ENCODE measurements at places on chromosomes 6 and 20.

DNA sequence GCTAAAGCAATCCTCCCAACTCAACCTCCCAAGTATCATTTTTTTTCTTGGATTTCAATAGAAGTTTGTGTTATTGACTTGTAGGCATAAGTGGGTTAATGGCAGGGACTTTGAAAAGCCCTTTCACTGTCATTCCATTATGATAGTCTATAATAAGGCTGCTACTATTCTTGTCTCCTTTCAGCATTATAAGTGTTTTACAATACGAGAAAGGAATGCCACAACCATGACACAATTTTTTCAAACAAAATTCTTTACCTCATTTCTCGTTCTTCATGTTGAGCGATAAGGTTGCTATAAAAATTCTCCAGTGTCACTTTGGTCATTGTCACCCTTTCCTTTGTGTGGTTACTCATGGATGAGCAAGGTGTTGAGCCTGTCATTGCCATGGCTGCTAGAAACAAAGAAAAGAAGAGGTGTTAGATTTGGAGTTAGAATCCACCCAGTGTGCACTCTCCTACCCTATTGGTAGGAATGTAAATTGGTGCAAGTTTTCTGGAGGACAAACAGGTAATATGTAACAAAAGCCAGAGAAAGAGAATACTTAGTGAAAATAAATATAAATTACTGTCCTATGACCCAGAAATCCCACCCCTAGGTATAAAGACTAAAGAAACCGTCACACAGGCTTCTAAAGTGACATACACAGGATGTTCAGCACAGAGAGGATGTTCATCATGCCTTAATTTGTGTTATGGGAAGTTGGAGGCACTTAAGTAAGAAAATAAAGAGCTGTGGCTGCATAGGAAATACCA lies 7.3 kb downstream of the STK38 start:
- no peak for DNase-seq

- peak; percentile 96 for DNase-seq
Observed at GRCh38 chr6:4446982-4447381, 311.6 kb upstream of the ECI2 start.

GRCh38 chr6:38997128-38997761 lies 51.3 kb upstream of the GLP1R start:
- peak; percentile 31 for DNase-seq

- DNase-seq, result peak; percentile 10
Observed at GRCh38 chr6:162963861-162964260, 236.1 kb downstream of the PACRG start.

DNA sequence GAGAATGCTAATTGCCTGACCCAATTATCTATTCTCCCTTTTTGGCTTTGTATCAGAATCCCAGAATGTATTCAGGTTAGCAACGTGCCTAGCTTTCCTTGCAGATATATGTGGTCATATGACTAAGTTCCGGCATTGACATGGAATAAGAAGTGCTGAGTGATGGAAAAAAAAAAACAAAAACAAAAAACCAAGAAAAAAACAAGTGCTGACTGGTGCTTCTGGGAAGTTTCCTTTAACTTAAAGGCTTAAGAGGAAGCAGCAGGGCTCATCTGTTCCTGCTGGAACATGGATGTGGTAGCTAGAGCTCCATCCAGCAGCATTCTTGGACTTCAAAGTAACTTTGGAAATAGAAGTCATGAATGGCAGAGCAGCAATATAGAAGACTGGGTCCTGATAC lies 10.4 kb upstream of the RPF2 start:
- DNase-seq, result peak; percentile 22

GRCh38 chr6:4788953-4789584 lies 12.9 kb downstream of the CDYL start:
- DNase-seq, result no peak

DNA sequence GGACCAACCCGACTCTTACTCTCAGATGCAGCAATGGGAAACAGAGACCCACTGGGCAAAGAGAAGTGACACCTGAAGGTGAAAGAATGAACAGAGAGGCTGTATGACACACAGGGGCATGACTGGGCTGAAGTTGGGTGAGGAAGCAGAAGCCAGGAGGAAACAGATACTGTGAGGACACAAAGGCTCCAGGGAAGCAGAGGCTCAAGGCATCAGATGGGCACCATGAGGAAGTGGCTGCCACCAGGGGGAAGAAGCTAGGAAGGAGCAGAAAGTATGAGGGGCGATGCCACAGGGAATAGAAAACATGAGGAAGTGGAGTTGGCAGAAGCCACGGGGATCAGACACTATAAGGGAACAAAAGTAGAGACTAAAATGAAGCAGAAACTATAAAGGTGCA lies 30.9 kb upstream of the OCSTAMP start:
- no peak for DNase-seq

DNA sequence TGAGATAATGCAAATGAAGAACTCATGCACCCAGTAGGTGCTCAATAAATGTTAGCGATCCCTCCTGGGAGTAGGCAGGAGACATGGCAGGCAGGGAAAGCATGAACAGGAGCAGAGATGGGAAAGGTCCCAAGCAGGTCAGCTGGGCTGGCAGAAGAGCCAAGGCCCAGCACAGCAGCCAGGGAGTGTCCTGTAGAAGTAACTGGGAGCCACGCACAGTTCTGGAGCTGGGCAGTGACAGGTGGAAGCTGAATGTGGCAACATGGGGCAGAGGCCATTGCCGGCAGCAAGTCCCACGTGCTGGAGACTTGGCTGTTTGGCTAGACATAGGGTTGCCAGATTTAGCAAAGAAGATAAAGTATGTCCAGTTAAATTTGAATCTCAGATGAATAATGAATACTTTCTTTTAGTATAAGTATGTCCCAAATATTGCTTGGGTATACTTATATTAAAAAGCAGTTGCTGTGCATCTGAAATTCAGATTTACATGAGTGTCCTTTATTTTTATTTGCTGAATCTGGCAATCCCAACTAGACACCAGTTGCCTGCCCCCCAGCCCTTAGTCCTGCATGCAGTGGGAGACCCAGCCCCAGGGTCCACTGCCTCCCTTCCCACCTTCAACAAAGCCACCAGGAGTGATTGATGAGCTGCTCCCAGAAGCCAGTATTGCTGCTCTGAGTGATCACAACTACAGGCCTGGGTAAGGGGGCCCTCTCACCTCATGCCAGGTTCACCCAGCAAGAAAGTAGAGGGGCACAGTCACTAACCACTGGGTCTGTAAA lies 3.7 kb upstream of the LPIN3 start:
- no peak for DNase-seq

DNA sequence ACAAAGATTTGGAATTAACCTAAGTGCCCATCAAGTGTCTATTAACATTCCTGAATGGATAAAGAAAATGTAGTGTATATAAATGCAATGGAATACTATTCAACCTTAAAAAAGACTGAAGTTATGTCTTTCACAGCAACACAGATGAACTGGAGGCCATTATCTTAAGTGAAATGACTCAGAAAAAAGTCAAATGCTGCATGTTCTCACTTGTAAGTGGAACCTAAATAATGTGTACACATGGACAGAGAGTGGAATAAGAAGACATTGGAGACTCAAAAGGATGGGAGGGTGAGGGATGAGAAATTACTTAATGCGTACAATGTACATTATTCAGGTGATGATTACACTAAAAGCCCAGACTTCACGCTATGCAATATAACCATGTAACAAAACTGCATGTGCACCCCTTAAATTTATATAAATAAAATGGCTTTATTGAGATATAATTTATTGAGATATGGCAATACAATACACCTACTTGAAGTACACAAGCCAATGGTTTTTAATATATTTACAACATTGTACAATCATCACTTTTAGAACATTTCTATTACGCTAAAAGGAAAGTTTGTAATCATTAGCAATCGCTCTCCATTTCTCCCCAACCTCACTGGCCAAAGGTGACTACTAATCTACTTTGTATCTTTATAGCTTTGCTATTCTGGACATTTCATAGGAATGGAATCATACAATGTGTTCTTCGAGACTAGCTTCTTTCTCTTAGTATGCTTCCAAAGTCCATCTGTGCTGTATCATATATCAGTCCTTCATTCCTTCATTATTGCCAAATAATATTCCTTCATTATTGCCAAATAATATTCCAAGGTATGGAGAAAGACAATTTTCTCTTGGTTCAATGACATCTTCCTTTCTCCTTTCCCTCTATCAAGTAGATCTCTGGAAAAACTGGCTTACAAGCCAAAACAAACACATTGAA lies 5.8 kb downstream of the STX7 start:
- no peak for DNase-seq

GRCh38 chr6:90220273-90220672 lies 76.4 kb downstream of the BACH2 start:
- DNase-seq, result no peak

GRCh38 chr6:170211404-170212025 lies 79.4 kb downstream of the DLL1 start:
- DNase-seq, result no peak

- peak; percentile 25 for DNase-seq
Observed at GRCh38 chr6:110221738-110222137, 41.5 kb downstream of the CDC40 start.

DNA sequence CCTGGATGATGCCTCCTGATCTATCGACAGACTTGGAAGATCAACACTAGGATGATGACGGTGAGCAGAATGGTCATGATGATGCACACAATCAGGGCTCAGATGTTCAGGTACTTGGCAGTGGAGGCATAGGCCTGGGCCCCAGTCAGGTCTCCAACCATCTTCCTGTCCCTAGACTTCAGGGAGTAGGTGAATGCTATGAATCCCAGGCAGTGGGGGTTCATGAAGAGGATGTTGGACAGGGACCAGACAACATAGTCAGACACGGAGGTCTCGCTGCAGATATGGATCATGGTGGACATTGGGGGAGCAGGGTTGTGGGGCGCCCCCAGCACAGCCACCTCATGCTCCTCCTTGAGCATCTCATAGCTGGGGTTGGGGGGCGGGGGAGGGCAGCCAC lies 27.5 kb downstream of the HLA-F start:
- DNase-seq, result no peak

GRCh38 chr6:191487-192312 lies 100.6 kb upstream of the DUSP22 start:
- DNase-seq, result no peak

GRCh38 chr6:31651602-31652191 lies 764 bp downstream of the BAG6 start:
- DNase-seq, result peak; percentile 81

- no peak for DNase-seq
Observed at GRCh38 chr6:162814426-162814973, 86.7 kb downstream of the PACRG start.

DNA sequence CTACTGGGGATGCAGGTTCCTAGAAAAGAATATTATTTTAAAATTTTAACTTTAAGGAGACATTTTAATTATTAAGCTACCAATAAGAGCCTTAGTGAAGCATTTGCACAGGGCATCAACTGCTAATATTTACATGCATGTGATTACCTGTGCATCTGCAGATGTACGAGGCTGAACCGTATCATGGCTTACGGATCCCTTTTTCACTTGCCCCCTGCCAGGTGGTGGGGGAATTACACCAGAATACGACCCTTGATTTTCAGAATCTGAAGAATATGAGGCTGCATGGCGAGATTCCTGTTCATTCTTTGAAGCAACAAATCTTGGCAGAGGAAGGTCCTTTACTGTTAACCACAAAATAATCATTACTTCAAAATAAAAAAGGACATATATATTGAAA lies 42.7 kb downstream of the REPS1 start:
- DNase-seq, result no peak

DNA sequence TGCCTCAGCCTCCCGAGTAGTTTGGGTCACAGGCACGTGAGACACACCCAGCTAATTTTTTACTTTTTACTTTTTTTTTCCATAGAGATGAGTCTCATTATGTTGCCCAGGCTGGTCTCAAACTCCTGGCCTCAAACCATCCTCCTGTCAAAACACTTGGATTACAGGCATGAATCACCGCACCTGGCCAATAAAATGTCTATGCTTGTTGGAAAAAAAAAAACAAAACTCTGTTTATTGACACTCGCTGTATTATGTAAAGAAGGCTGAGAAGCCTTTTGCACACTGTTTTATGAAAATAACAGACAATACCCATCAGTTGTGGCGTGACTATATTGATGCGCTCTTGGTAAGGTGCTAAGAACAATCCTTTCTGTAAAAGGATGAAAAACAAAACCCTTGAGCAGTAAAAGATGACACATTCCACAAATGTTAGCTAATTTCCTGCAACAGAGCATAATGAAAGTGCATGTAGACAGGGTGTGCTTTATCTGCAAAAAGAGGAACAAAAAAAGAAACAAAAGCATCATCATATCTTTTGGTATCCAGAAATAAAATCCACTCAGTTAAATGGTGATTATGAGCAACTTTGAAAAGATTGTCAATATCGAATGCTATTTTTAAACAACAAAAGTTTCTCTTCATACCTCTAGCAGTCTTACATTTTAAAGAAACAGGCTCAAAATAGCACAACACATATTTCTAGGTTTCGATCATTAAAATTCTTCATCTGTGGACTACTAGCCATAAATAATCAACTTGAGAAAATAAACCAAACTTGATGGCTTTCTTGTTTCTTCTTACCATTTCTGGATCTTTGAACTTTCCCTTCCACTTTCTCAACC lies 108.3 kb upstream of the PHACTR1 start:
- DNase-seq, result peak; percentile 33

DNA sequence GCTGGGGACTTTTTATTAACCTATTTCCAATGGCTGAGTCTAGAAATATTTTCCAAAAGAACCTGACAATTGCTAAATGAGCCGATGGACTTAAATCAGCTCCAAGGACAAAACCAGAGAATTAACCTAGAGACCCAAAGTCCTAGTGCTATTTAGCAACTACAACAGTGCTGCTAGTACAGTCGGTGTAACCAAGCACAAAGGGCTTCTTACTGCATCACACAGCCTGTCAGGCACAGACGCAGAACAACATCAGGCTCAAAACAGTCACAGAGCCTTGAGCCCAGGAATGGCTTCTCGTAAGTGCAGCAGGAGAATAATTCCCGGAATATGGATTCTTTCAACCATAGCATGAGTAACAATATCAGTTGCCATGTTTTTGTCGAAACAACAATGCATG lies 70.0 kb downstream of the GFOD1 start:
- DNase-seq, result no peak

DNA sequence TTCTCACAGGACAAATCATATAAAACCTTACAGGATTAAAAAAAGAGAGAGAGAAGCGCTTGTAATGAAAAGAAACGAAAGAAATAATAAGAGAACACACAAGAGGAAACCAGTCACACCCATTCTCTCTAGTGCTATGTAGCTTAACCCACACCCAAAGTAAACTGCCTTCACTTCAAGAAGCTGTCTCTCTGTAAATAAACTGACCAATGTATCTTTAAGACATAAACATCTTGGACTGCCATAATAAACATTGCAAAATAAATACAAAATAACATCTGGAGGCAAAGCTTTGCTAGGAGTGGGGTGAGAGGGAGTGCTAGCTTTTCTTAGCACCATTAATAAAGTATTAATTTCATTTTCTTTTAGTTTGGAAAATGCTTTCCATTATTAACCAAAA lies 61.6 kb upstream of the RNF146 start:
- no peak for DNase-seq
